ENCODE measurements at places on chromosomes 3 and 15.

GRCh38 chr15:59751552-59752413 lies 62.7 kb upstream of the BNIP2 start:
- DNase-seq = no peak

- no peak for DNase-seq
Observed at GRCh38 chr3:189108067-189108466, 63.7 kb upstream of the TPRG1 start.

- DNase-seq = no peak
Observed at GRCh38 chr15:58839485-58839884, 68.4 kb downstream of the MINDY2 start.

GRCh38 chr3:68485051-68485450 lies 447.3 kb downstream of the TAFA4 start:
- no peak for DNase-seq

GRCh38 chr15:28786521-28786920 lies 61.9 kb downstream of the GOLGA6L7 start:
- no peak for DNase-seq
